ENCODE measurements at places on chromosomes 4 and X.

DNA sequence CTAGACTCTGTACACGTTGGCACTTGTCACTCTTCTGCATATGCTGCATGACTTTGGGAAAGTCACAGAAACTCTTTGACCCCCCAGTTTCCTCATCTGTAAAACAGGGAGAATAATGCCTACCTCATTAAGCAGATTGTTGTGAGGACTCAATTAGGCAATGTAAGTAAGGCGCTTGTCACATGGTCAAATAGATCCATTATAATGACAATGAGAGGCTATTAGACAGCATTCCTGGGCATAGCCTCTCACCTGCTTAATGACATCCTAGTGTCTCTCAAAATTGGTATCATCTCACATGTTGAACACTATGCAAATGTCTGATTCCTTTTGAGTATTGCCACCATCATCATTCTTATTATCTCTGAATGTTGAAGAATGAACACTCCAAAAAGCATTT lies 172.6 kb upstream of the JADE1 start:
- DNase-seq: no peak

DNA sequence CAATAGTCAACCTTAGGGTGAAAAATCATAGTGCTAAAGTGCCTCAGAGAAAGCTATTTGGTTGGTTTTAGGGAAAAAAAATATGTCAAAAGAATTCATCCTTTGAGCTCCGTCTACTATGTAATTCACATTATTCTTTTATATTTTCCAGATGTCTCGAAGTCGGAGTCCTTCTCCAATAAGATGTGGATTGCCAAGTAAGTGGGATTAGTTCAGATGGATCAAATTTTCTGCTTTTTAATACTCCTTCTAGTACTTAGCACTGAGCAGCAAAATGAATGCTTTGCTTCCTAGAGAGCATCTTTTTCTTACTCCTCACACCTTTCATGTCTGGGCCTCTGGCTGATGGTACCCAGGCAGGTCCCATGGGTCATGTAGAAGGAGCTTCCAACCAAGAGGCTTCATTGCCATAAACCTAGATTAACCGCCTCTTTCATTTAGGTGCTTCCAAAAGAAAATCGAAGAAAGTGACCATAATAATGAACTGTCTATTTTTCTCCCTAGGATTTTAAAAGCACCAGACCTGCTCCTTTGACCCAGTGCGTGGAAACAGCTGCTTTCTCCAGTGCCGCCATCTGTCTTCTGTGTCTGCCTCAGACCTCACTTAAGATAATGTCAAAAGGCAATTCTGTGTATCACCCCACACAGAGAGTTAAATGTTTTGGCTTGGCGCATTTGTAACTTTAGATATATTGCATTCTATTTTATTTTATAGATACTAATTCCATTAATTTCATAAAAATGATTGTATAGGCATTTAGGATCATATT lies 43.5 kb downstream of the SPATA18 start:
- no peak for DNase-seq

- no peak for DNase-seq
Observed at GRCh38 chrX:31540313-31540712, 468.5 kb upstream of the FTHL17 start.

GRCh38 chr4:169148885-169149284 lies 121.9 kb downstream of the SH3RF1 start:
- DNase-seq: no peak

- no peak for DNase-seq
Observed at GRCh38 chrX:19839770-19840254, 47.6 kb downstream of the SH3KBP1 start.

- no peak for DNase-seq
Observed at GRCh38 chrX:41096339-41096955, 11.2 kb downstream of the USP9X start.

DNA sequence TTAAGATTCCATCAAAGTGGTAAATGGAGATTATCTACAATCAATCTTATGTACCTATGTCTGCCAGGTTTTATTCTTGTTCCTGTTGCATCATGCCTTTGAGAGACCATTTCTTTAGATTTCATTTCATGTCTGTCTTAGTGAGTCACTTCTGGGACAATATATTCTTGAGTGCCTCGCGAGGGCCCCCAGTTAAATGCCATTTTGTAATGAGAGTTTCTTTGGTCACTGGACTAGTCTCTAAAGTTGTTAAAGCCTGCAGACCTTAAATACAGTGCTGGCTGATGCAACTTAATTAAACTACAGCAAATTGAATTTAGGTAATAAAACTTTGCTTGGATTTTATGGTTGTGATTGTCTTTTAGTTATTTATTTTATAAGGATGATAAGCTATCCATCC lies 87.2 kb upstream of the PITX2 start:
- DNase-seq: no peak

- DNase-seq: no peak
Observed at GRCh38 chr4:26069218-26069617, 155.2 kb downstream of the SMIM20 start.

DNA sequence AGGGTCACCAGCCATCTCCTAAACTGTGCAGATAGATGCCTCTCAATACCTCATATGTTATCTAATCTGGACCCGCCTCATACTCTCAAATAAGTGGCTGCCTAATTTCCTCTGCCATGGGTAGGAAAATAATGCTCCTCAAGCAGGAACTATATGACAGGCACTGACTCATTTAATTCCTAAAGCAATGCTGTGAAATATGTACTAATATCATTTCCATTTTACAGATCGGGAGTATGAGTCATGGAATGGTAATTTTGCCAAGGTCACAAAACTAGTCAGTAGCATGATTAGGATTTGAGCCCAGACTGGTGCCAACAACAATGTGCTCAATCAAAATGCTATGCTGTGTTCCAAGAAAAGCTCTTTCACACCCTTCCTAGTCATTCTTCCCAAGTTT lies 3.0 kb upstream of the NXT2 start:
- DNase-seq: no peak

- no peak for DNase-seq
Observed at GRCh38 chr4:74555231-74555630, 110.3 kb downstream of the AREG start.

- no peak for DNase-seq
Observed at GRCh38 chrX:102067966-102068723, 57.3 kb upstream of the TCEAL2 start.
